NCI-H524 treated with DMSO at 0.1 percent for 48 hours (cell line): ENCODE measurements at places on chromosomes 5 and 9.

DNA sequence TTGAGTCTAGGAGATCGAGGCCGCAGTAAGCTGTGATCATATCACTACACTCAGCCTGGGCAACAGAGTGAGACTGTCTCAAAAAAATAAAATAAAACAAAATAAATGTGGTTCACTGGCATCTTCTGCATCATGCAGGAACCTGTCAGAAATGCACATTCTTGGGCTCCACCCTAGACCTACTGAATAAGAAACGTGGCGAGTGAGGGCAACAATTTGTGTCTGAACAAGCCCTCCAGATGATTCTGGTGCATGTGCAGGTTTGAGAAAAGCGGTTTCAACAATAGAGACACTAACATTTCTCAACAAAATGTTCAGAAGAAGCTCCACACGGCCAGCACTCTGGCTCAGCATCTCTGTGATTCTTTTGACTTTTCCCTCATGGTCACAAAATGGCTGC is 42.8 kb upstream of the CPEB4 start:
- no peak for DNase-seq

- no peak for DNase-seq
Observed at GRCh38 chr5:68960456-68960855, 133.4 kb upstream of the SLC30A5 start.

DNA sequence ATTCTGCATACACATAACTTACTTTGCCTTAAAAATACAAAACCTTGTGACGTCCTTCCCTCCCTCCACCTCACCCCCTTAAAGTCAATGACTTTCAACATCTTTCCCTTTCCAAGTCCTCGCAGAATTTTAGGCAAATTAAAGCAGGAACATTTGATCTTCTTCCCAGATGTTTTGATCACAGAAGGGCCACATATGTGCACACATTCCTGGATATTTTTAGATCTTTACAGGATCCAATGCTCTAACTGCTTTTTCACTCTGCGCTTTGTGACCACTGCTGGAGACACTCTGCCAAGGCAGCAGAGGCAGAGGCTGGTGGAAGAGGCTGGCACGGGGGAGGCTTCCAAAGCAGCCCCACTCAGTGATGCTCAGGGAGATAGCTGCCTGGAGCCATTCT is 130.7 kb downstream of the SEC61B start:
- DNase-seq = no peak

GRCh38 chr5:160342413-160342941 is 27.9 kb downstream of the C1QTNF2 start:
- DNase-seq = no peak

GRCh38 chr5:89706731-89707130 is 702.8 kb downstream of the CETN3 start:
- DNase-seq = no peak

DNA sequence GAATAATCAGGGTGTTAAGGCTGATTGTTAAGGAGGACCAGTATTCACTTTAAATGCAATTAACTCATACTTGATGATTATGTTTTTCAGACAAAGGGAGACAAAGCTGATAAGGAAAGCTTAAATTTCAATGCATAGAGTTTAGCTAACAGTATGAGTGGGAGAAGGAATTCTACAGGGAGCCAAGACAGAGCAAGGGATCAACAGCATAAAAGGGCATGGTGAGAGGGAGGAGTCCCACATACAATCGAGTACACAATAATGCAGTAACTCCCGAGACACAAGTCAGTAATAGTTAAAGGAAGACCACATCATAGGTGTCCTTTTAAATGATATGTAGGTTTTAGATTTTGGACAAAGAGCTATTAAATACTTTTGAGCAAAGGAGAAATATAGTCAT is 191.7 kb upstream of the PTPRD start:
- no peak for DNase-seq

DNA sequence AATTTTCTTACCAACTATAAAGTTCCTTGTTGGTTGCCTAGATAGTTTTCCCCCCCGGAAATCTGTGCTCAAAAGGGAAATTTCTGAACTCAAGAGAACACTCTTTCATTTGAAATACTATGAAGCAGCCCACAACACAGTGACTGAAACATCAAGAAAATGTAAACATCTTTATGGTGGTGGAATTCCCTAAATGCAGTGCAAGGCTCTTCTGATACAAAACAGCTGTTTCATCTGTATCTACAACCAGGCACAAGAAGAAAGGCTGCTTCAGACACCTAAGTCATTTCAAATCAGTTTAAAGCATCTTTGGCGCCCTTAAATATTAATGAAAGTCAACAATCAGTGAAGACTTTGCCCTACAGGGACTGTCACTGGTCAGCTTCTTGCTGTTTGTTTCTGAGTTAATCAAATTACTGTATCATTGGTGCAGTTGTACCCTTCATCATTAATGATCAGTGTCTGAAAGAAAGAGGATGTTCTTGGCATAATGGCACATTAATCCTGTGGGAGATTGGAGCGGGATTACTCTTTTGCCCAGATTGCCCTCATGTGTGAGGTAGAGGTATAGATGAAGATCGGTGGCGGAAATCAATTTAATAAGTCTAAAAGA is 947.0 kb downstream of the NR2F1-AS1 start:
- no peak for DNase-seq

DNA sequence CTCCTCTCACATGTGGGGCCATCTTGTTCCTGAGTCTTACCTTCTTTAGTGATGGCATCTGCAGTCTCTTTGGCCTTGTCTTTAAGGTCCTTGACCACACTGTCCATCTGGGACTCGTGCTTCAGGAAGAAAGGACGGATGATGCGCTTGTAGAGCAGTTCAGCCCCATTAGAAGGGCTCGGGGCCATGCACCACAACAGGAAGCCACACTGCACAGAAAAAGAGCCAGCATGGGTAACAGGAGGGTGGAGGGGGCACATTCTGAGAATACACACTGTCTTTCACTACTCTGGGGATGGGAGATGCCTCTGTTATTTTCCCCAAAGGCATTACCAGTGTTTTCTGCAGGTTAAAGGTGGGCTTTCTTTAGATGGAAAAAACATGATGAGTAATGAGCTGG is 25.9 kb downstream of the SRP19 start:
- DNase-seq = no peak

DNA sequence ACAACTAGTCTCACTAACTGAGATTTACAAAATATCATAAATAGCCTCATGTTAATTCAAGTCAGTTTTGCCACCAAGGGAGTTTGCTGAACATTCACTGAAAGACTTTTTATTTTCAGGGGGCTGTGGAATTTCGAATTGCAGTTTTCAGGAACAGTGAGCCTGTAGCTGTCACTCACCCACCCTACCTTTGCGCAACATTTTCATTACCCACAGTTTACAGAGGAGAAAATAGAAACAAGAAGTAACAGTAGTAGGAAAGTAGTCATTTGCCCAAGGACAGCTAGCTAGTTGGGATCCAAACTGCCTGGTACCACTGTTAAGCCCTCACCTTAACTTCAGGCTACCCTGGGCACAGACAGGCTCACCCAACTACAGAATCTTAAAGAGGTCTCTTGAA is 154.1 kb downstream of the ADAMTS12 start:
- DNase-seq = no peak

DNA sequence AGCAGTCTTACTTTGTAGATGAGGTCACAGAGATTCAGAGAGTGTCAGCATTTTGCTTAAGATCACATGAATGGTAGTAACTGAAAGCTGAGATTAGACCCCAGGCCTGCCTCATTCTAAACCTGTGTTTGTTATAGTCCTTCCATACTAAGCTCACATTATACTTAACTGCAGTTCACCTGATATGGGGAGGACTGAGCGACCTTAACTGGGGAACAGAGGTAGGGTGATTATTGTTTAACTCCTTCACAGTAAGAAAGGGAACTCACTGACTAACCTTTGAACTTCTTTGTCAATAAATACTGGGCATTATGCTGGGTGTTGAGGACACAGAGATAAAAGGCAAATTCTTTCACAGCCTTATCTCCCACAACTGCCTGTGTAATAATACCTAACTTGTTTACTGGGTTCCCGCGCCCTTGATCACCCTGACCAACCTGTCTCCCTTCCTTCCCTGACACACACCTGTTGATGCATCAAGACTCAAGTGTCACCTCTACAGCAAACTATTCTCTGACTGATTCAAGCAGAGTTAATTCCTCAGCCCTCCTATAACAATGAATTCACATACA is 27.2 kb downstream of the DEPDC1B start:
- DNase-seq = no peak

- no peak for DNase-seq
Observed at GRCh38 chr5:80387063-80387768, 20.6 kb upstream of the ZFYVE16 start.

- no peak for DNase-seq
Observed at GRCh38 chr9:97593960-97594359, 39.2 kb downstream of the TSTD2 start.

DNA sequence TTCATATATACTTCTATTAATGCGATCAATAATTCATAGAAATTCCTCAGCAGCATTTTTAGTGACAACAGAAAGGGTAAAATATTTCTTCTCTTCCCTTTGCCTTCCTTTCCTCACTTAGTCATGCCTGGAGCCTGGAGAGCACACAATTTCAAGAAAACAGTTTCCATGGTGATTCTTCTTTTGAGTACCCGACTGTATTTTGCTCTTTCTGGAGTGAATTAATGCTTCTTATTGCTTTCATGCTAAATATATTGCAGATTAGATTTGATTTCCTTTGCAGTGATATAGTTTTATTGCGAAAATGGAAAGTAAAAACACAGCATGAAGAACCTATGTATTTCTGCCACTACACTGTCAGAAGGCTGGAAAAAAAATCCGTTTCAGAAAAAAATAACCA is 153.5 kb downstream of the PPP2R2B start:
- DNase-seq = no peak

- no peak for DNase-seq
Observed at GRCh38 chr9:95649801-95650213, 133.0 kb upstream of the PTCH1 start.

GRCh38 chr5:161027763-161028162 is 175.8 kb upstream of the ATP10B start:
- DNase-seq = no peak

DNA sequence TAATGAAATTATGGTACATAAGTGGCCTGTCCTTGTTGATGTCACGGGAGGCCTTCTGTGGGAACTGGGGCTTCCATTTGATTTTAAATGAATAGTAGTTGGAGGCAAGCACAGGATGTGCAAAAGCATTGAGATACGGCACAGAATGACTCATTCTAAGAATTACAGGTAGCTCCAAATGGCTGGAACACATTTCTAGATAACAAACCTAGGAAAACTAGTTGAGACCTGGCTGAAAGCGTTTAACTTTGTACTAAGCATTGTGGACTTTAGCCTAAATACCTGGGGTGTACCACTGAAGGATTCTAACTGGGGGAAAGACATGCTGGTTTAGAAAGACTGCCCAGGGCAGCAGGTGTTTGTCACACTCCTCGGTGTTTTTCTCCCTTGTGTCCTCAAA is 9.4 kb downstream of the SKP2 start:
- no peak for DNase-seq

DNA sequence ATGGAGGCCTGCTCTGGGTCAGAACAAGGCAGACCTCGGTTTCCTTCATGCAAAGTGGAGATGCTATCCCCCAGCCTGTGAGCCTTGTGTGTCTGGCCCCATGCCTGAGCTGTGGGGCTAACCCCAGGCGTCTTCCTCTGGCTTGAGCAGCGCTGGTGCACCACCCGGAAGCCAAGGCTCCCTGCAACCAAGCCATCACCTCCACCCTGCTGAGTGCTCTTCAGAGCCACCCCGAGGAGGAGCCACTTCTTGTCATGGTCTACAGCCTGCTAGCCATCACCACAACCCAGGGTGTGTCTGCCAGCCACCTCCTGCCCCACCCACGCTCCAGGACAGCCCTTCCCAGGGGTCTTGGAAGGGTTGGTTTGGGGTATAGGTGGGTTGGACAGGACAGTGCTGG is 16.2 kb downstream of the REXO4 start:
- no peak for DNase-seq

DNA sequence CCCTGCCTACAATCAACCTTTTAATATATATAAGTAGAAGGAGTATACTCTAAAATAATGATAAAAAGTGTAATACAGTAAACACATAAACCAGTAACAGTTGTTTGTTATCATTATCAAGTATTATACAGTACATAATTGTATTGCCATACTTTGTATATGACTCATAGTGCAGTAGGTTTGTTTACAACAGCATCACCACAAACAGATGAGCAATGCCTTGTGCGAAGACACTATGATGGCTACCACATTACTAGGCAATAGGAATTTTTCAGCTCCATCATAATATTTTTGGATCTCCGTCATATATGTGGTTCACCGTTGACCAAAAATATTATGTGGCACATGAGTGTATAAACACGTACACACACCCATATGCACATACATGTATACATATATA is 69.7 kb upstream of the APC start:
- no peak for DNase-seq

- DNase-seq = no peak
Observed at GRCh38 chr5:124683917-124684555, 62.4 kb downstream of the ZNF608 start.

GRCh38 chr5:111530298-111530740 is 18.0 kb upstream of the STARD4 start:
- DNase-seq = no peak

GRCh38 chr9:89915187-89915586 is 310.4 kb downstream of the GADD45G start:
- DNase-seq = no peak
